ENCODE measurements at places on chromosomes 5 and 9.

DNA sequence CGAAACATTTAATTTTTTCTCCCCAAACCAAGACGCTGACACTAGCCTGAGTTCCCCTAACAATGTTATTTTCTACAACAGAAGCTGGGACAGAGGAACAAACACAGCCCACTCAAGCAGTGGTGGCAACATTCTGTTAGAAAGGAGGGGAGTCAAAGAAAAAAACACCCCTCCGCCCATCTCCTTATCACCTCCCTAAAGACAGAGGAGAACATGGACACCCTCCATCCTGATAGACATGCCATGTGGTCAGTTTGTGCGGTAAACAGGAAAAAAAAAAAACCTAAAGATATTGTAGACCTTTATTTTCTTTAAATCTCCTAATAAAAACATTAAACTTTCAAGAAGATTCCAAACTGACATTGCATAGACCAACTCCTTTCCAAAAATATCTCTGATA, 2.9 kb upstream of the DPM2 start:
- no peak for DNase-seq

- no peak for DNase-seq
These were observed 7.8 kb upstream of the VLDLR start for GRCh38 chr9:2613730-2614271.

DNA sequence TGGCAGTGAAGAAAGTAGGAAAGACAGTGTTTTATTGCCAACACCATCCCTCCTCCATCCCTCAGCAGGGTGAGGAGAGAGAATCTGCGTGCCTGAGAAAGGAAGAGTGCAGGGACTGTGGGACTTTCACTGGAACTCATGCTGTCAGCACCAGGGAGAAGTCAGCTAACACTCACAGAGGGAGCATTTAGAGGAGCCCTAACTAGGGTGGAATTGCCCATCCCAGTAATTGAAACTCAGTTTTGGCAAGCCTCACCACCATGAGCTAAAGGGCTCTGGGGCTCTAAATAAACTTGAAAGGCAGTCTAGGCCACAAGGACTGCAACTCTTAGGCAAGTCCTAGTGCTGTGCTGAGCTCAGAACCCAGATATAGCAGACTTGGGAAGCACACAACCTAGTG, 622.3 kb downstream of the SEMA5A start:
- DNase-seq: no peak

DNA sequence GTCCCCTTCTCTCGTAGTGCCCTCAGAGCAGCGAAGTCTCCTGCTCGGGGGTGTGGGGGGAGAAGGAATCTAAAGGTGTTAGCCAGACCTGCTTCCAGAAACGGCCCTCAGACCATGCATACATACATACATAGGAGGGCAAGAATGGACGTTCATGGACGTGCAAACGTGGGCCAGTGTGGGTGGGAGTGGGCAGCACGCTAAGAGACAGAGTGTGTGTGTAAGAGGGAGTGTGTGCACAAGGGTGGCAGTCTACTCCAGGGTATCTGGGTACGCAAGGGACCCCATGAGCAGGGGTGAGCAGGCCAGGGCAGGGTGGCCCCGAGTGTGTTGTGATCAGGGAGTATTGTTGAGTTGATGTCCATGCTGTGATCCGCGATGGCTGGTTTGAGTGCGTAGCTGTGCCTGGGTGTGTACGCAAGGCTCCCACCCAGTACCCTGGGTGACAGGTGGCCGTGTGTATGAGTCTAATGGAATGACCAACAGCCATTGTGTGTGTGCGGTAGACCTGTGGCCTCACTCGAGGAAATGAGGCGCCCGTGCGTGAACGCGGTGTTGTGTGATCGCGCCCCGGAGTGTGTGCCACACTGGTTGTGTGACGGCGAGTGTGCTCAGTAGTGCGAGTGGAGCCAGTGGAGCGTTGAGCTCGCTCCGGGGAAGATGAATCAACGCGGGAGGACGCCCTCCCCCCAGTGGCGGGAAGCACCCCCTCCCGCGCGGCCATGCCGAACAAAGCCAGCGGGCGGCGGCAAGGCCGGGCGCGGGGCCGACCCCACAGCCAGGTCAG, 826 bp downstream of the GPRIN1 start:
- DNase-seq: no peak

- no peak for DNase-seq
These were observed 64.7 kb downstream of the RXRA start for GRCh38 chr9:134390947-134391318.

DNA sequence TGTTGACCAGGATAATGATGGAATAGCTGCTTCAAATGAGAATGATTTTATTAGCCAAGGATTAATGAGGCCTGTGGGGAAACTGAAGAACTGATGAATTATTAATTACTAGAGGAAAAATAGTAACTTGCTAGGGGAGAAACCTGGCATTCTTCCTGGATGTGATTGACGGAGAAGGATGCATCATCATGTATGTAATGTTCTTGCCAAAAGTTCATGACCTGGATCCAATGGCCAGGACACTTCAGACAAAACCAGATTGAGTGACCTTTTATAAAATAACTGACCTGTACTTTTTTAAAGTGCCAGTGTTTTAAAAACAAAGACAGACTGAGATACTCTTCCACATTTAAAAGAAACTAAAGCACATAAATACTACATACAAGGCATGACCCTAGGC, 23.7 kb downstream of the KIAA1191 start:
- no peak for DNase-seq
